ENCODE measurements at places on chromosomes 2 and 18.

- DNase-seq, result no peak
These were observed 61.6 kb downstream of the EDAR start for GRCh38 chr2:108927405-108927804.

GRCh38 chr2:75311521-75311920, 112.2 kb upstream of the TACR1 start:
- no peak for DNase-seq

DNA sequence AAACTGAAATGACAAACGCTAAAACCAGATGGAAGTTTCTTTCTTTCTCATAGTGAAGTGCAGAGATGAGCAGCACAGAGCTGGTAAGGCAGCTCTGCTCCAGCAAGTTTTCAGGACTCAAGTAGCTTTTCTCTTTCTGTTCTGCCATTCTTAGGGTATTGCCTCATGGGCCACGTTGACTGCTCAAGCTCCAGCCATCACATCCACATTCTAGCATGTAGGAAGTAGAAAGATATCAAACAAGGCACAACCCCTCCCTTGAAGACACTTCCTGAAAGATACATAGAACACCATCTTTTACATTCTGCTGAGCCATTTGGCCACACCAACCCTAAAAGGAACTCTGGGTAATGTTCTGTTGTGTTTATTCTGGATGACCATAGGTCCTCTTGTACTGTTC, 48.5 kb upstream of the GLI2 start:
- DNase-seq, result no peak

DNA sequence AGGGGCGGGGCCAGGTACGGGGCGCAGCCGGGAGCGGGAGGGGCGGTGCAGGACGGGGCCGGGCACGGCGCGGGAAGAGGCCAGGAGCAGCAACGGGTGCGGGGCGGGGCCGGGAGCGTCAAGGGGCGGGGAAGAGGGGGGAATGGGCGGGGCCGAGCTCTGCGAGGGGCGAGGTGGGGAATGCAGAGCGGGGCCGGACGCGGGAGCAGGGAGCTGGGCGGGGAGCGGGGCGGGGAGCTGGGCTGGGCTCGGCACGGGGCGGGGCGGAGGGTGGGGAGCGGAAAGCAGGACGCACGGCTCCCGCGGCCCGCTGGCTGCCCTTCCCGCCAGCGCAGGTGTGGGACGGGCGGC, at the start of gene IMPA2:
IMPA2 (plus strand) TSS at position 316 of the 351 bp plus-strand sequence. CDS start 163 bp downstream, outside the sequence.
- DNase-seq, result no peak

GRCh38 chr2:16256601-16257321, 316.4 kb downstream of the MYCN start:
- DNase-seq, result no peak

- DNase-seq, result no peak
These were observed 95.3 kb upstream of the ASB18 start for GRCh38 chr2:236359426-236360045.

GRCh38 chr2:160322320-160322719, 122.2 kb upstream of the ITGB6 start:
- DNase-seq, result no peak

All from ovary (tissue), 10 donors.